HuH-7.5 (cell line): ENCODE measurements at places on chromosomes 12 and 14.

DNA sequence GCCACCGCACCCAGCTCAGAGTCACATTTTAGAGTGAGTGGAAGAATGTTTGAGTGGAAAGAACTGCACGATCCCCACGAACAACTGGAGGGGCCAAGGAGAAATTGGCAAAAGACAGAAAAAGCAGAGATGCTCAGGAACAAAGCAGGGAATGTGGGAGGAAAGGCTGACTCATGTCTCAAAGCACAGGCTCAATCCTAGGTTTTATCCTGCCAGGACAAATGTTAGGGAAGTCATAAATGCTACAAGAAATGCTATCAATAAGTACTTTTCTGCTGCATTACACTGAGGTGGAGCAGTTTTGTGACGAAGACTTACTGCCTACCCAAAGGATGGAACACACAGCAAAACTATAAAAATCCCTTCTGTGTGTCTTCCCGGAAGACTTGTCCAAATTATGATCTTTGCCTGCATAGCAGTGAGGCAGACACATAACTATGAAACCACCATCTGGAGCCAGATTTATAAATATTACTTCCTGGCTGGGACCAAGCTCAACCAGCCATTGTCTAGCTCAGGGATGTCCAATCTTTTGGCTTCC is 26.7 kb downstream of the NIN start:
- DNase-seq: no peak

GRCh38 chr12:57203791-57204190 is 12.8 kb upstream of the NXPH4 start:
- DNase-seq: no peak

DNA sequence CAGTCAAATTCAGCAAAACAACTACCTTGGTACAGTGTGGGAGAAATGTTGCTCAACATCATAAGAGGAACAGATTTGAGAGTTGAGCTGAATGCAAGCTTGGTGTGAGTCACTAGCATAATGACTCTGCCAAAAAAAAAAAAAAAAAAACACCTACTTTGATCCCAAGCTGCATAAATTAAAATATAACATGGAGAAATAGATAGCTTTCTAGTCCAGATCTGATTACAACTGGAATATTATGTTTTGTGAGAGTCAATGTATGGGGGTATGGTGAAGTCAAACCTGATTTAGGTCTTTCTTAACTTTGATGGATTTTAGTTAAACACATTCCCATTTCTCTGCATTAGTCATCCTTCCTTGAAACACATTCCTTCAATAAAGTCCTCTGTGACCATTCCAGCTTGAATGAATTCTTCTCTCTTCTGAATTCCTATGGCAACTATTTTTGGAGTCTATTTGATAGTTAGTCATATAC is 188.1 kb downstream of the SLC5A8 start:
- DNase-seq: no peak

- no peak for DNase-seq
Measured at GRCh38 chr12:89156862-89157262, 195.4 kb downstream of the DUSP6 start.

- DNase-seq: no peak
Measured at GRCh38 chr14:51202914-51203665, 37.0 kb upstream of the TMX1 start.

DNA sequence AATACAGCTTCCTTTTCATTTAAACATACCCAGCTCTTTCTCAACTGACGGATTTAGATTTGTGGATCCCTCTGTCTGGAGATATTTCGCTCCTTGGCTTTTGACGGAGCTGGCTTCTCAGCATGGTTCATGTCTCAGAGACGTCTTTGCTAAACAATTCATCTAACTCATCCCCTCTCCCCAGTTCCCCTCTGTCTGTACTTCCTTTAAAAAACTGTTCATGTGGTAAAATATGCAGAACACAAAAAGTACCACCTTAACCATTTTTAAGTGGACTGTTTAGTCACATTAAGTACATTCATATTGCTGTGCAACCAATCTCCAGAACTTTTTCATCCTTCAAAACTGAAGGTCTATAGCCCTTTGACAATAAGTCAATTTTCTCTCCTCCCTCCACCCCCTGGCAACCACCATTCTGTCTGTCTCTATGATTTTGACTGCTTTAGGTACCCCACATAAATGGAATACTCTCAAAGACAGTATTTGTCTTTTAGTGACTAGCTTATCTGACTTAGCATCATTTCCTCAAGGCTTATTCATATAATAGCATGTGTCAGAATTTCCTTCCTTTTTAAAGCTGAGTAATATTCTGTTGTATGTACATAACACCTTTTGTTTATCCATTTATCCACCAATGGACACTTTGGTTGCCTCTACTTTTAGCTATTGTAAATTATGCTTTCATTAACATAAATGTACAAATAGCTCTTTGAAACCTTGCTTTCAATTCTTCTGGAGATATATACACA is 399.8 kb upstream of the SOX5 start:
- DNase-seq: no peak

GRCh38 chr14:83101846-83102245 is 1568.2 kb upstream of the SEL1L start:
- DNase-seq: no peak

DNA sequence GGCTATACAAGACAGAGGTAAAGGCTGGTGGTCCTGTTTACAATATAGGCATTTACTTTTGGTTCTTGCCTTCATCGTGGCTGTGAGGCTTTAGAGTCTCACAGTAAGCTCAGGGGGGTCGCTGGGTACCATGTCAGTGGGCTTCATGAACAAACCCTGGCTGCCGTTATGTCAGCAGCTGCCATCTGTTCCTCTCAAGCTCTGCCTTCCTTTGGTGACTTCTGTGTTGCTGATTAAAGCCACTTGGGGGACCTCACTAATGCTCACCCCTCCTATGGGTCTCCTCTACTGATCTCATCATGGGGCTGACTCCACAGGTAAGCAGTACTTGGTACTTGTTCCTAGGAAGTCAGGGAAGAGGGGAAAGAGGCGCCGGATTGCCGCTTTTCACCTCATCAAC is 268.7 kb downstream of the TTC6 start:
- DNase-seq: no peak

- DNase-seq: no peak
Measured at GRCh38 chr12:32249777-32250176, 143.1 kb downstream of the BICD1 start.
